ENCODE measurements at places on chromosomes 4 and X.

- no peak for DNase-seq
Observed at GRCh38 chr4:61443813-61444510, 243.8 kb downstream of the ADGRL3 start.

- no peak for DNase-seq
Observed at GRCh38 chr4:140704392-140704960, 51.7 kb downstream of the TBC1D9 start.

GRCh38 chr4:71206763-71207162 lies 132.1 kb upstream of the SLC4A4 start:
- DNase-seq: no peak

- DNase-seq: no peak
Observed at GRCh38 chr4:116636917-116637316, 448.5 kb downstream of the TRAM1L1 start.

DNA sequence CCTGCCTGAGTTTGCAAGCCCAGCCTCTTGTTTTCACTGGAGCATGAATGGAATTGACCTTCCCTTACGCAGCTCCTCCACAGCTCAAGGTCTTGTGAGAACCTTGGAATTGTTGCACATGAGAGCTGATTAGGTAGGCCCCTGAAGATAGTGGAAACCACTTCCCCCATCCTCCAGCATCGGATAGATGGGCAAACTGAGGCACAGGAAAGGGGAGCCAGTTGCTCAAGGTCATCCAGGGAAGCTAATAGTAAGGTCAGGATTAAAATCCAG lies 27.2 kb downstream of the PJA1 start:
- no peak for DNase-seq

DNA sequence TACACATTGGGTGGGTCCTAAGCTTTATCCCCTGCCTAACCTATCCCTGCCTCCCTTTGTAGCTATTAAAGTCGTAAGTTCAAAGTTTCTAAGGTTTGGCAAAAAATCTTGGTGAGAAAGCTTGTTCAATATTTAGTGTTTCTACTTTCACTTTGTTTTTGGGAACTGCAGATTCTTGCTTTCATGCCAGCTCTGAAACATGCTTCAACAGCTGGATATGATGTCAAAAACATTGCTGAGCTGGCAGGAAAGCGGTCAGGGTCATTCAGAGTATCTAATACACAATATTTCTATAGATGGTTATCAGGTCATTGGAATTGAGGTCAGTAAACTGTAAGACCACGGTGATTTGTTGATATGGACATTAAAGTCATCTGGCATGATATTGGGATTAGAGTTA lies 19.7 kb downstream of the CENPI start:
- no peak for DNase-seq

DNA sequence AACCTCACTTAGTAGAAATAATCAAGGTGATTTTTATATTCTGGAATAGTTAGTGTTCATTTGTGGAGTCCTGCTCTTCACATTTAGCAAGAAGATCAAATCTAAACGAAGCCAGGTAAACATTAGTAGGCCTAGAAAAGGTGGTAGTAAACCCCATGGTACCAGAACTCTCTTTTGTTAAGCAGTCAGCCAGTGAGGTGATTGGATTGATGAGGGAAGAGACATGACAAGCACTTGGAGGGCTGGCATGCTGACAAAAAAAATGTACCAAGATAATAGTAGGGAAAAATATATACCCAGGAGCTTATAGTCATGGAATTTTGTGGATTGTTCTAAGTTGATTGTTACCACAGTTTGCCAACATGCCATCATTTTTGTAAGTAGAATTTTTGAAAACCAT lies 163.8 kb downstream of the BANK1 start:
- no peak for DNase-seq

- DNase-seq: no peak
Observed at GRCh38 chr4:2243681-2244380, 1.9 kb upstream of the HAUS3 start.

DNA sequence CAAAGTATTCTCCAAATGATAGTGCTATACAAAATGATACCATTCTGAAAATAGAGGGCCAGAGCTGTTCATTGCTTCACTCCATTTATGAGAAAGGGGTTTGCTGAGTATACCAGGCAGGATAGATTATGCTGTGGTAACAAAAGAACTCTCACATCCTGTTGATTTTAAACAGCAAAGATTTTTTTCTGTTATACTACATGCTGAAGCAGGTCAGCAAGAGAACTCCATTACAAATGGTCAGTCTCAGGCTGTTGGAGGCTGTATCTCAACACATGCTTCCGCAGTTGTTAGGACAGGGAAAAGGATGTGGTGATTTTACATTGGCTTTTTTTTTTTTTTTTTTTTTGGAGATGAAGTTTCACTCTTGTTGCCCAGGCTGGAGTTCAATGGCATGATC lies 13.7 kb upstream of the KLHL5 start:
- no peak for DNase-seq

DNA sequence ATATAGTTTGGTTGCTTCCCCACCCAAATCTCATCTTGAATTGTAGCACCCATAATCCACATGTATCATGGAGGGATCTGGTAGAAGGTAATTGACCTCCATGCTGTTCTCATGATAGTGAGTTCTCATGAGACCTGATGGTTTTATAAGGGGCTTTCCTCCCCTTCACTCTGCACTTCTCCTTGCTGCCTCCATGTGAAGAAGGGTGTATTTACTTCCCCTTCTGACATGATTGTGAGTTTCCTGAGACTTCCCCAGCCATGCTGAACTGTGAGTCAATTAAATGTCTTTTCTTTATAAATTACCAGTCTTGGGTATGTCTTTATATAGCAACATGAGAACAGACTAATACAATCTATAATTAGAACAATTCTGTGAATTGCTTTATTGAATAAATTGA lies 11.9 kb upstream of the DCAF4L1 start:
- no peak for DNase-seq

DNA sequence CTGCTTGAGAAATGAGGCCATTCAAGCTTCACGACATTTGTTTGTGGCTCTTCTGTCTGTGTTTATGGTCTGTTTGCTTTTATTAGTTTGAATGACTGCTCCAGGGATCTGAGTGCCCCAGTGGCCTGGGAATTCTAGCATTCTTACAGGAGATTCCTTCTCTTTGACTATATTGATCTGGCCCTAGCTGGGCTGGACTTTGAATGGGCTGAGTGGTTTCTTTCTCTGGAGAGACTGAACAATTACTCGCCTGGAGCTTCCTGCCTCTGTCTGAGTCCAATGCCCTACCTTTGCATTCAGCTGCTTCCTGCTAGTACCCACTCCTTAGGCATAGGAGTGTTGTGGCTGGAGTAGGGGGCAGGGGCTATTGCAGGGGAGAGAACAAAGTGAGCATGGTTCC lies 51.2 kb upstream of the EDA start:
- no peak for DNase-seq

DNA sequence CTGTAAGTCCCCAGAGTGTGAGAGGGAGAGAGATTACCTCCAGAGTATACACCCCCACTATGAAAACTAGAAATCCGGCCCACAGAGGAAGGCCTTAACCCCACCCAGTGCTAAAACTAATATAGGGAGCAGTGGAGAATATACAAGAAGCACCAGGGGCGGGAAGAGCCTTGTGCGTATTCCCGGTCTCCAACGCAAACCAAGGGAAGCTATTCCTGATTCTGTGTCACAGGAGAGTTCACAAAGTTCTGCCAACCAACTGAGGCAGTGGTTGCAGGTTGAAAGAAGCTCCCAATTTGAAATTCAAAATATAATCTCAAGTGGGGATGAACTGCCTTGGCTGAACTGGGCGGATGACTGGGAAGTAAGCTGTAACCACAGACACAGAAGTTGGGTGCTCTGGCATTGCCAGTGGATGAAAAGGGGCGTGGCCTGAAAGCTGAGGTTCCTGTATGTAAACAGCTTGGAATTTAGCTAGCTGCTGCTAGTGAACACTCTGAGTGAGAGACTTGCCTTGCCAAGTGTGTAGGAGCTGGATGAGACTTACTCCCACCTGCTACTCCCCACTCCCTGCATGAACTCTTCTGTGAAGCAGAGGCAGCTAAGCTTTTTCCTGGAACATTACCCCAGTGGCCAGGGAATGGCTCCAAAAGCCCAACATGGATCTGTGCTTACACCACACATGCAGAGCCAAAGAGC lies 32.7 kb downstream of the ELF2 start:
- no peak for DNase-seq

DNA sequence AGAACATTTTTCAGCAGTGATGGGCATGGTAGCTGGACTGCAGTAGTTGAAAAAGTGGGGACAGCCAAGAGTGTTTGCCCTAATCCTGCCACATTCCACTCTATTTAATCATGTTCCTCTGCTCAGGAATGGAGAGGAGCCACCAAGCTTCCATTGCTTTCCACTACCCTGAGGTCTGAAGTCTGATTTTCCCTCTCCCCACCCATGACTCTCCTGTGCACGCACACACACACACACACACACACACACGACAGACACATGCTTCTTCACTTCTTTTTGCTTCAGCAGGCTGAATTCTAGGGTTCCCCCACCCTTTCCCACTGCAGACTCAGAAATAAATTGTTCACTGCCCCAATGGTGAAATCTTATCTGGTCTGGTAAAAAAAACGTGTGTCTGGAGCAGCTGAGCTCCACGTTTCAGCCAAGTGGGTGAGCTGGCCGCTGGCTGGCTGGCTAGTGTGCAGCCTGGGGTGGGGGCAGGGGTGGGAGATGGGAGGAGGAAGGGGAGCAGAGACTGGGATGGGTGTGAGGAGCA lies 142.7 kb upstream of the NALF2 start:
- no peak for DNase-seq

DNA sequence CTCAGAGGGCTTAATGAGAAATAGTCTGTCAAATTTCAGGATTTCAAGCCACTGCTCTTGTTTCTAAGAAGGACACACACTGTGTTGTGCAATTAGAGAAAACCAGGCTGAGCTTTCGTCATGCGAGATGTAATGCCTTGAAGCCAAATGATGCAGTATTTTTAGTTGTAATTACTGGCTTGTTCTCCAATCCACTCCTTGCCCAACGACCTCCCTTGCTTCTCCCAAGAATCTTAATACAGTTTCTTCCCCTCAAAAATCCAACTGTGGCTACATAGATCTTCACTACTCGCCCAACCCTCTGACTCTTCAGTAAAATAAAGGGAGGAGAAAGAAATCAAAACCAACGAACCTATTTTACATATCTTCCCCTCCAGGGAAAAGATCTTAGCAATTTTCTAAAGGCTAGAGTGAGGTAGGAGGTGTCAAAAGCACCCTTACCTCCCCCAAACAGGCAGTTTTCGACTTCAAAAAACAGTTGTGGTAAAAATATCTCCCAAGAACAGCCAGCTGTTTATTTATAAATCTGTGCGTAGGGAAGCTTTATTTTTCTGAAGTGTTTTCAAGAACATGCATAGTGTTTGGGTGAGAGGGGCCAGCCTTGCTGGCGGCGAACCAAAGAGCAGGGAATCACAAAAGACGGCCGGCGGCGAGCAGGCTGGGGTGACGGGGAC lies 68.7 kb downstream of the MGST2 start:
- no peak for DNase-seq

GRCh38 chr4:122503214-122503613 lies 46.7 kb upstream of the IL2 start:
- no peak for DNase-seq

GRCh38 chrX:10011261-10011931 lies 44.2 kb downstream of the CLDN34 start:
- DNase-seq: no peak

DNA sequence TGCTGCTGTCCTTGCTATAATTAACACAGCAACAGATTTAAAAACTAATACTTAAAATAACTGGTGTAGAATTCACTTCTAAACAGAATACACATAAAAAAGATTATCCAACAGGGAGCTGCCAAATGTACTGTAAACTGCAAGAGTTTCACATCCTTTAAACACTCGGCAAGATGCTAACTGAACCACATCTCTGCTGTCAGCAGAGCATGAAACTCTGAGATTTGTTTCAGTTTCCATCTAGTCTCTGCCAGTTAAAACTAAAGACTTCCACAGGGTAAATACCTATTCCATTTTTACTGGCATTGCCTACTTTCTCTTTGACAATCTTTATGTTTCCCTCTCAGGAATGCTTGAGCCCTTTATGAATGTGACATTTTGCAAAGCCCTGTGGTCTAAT lies 127.7 kb downstream of the SLC7A11 start:
- no peak for DNase-seq

DNA sequence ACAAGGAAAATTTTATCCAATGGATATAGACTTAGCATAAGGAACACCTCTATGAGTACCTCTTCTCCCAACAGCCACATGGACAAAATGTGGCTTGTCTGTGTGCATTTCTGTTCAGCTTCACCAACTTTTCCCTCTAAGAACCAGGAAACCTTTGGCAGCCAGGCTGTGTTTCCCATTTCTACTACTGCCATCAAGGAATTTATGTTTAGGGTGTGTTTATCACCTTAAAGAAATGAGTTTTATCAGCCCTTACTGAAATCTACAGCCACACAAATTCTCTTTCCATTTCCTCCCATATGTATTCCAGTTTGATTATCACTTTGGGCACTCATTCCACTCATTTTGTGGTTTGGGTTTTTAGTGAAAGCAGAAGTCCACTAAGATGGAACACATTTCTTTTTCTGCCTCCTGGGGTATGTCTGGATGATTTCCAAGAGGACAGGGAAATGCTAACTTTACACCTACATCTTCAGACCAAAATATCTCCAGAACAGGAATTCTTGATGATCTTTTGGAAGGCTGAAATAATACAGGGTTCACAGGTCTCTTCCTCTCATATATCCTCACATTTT lies 82.6 kb upstream of the MAOA start:
- DNase-seq: no peak

GRCh38 chrX:8849945-8850344 lies 48.8 kb upstream of the FAM9A start:
- DNase-seq: no peak

GRCh38 chr4:58456727-58457384 lies 1346.7 kb upstream of the IGFBP7 start:
- no peak for DNase-seq

DNA sequence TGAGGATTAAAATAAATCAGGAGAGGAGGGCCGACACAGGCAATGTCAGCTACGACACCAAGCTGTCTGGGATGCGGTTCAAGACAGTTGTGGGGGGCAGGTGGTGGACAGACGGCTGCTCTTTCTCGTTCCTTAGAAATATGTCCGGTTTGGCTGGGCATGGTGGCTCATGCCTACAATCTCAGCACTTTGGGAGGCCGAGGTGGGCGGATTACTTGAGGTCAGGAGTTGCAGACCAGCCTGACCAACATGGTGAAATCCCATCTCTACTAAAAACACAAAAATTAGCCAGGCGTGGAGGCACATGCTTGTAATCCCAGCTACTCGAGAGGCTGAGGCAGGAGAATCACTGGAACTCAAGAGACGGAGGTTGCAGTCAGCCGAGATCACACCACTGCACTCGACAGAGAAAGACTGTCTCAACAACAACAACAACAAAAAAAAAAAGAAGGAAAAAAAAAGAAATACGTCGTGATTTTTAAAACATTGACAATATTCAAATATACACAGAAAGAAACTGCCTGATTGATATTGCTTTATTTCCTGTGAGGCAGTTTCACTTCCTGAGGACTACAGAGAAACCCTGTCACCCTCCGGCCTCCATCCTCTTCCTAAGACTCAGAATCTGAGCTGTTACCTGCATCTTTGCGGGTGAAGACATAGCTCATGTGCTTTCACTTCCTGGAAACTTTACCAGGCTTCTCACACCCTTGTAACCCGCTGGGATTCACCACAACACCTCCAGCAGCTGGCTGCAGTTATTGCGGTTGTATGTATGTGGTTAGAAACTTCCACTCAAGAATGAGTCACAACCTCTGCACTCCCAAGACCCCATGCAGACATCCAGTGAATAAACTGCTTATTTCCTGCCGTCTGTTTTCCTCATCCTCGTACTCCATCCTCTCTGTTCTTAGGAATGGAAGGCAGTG lies 63.8 kb upstream of the STS start:
- DNase-seq: peak; percentile 40
